ENCODE measurements at places on chromosomes 5 and 9.

DNA sequence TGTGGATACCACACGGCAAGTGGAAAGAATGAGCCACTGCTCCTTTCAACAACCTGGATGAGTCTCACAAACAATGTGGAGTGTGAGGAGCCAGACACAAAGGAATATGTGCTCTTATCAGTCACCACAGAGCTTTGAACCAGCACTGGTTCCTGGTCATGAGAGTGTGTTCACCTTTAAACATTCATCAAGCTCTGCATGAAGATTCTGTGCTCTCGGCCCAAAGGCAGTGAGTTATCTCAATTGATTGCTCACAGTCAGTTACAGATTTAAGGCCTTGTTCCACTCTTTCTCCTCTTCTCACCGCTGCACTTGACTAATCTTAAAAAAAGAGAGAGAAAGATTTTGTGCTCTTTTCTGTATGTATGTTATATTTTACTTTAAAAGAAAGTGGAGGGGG, 19.4 kb downstream of the LRSAM1 start:
- no peak for DNase-seq

DNA sequence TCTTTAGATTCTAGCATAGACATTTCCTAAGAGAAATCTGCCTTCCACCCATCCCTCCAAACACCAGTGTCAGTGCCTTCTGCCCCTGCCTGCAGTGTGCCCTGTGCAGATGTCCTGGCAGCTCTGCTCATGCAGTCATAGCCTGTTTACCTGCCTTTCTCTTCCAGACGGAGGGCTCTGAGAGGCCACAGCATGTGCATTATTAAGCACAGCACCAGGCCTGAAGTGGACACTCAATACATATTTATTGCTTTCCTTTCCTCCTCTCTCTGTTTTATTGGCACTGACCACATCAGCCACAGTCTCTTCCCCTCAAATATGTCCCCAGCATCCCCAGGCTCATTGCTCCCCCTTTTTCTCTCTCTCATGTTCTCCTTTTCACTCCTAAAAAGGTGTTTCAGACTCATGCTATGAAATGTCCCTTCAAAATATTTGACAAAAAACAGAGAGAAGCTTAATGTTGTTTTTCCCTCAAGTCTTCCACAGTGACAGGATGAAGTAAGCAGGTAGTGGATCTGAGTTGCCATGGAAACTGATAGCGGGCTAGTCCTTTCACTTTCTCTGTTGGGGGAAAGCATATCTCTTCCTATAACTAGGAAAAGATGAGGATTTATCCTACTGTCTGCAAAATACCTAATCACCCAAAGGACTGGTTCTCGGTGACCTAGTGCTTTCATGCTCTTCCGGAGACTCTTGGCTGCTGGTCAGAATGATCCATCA, 100.9 kb downstream of the ATP10B start:
- DNase-seq, result no peak

GRCh38 chr9:123564652-123565051, 208.7 kb downstream of the CRB2 start:
- DNase-seq, result no peak

DNA sequence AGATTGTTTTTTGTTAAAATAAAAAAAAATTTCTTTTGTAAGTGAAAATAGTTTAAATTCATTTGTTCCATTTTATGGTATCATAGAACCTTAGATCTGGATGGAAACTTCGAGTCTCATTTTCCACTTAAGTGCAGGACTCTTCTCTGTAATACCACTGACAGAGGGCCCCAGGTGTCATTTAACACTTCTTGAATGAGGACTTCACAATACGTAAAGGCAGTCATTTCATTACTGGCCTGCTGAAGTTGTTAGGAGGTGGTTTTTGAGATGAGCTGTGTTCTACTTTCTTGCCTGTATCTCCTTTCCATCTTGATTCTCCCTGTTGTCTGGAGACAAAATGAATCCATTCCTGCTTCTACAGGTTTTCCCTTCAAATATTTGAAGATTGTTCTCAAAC, 455.3 kb downstream of the DMRT2 start:
- no peak for DNase-seq

DNA sequence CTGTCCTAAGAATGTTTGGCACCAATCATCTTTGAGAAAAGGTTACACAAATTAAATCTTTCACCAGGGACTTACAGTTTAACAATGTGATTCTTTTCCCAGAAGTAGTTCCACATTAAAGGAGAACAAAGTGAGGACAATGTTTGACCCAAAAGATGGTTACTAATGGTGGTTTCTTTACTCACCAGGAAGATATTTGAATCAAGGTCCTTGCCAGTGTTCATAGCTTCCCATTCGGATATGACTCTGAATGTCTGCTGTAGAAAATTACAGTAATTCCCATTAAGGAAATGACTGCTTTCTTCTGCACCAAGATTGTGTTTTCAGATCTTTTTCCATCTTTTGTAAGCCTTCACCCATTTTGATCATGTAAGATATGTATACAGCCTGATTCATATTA, 114.6 kb upstream of the ADAMTSL1 start:
- DNase-seq, result no peak

DNA sequence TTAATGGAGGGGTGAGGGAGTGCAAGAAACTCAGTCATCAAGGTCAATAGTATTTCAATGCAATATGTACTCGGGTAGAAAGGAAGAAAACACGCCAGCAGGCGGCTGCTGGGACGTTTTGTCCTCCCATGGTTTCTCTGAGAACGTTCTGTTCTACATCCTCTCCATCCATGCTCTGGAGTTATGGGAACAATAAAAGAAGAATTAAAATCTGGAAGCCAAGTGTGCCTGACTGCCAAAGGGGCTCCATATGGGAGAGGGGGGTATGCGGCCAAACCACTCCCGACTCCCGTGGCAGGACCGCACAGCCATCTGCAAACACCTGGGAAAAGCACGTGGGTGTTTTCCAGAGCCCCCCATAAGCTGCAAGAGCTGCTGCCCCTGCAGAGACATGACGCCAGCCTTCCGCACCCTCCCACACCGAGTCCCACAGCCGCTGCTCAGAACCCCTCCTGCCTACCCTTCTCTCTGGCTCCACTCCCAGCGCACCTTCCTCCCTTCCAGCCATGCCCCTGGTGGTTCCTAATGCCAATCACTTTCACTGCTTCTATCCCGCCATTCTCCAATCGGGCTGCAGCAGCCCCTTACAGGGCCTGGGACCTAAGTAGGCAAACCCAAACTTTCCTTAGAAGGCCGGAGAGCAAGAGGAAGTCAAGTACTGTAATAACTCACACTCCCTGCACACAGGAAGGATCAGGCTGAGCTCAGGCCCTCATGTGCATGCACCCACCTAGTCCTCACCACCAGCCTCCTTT, 241.6 kb downstream of the SYK start:
- DNase-seq, result no peak

DNA sequence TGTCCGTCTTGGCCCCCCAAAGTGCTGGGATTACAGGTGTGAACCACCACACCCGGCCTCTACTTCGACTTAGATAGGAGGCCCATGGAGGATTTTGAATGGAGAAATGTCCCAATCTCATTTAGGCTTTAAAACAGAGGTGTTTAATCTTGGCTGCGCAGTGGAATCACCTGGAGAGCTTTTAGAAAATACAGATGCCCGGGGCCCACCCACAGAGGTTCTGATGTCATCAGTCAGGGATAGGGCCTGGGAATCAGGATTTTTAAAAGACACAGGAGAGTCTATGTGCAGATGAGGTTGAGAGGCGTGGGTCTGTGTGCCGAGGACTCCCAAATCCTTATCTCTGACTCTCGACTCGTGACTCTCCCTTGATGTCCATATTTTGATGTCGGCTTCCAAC, 124.0 kb upstream of the BOD1 start:
- no peak for DNase-seq

GRCh38 chr9:105339849-105340248, 95.4 kb downstream of the SLC44A1 start:
- DNase-seq, result no peak

DNA sequence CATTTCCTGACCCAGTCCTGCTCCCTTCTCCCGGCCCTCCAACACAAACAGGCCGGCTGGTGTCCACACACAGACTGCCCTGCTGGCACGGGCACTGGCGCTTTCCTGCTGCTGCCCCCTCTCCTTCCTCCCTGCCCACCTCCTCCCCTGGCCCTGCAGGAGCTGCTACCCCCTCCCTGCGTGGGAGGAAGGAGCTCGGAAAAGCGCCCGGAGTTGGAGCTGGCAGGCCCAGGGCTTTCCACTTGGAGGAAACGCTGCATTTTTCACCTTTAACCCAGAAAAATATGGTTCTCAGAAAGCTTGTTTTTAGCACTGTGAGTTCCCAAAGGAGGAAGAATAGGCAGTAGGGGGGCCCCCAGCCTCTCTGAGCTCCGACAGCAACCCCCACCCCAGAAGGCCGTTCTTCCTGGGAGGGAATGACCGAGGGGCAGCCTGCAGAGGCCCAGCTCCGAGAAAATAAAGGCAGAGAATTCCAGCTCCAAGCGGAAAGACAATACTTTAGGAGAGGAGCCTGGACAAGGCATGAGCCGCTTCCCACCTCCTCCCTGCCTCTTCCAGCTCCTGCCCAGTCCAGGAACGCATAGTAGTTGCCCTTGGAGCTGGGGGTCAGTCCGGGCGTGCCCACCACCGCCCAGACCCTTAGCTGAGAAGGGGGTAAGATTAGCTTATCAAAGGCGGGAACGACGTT, 88.9 kb downstream of the LIFR start:
- no peak for DNase-seq

GRCh38 chr5:124176692-124177091, 569.7 kb downstream of the ZNF608 start:
- no peak for DNase-seq

DNA sequence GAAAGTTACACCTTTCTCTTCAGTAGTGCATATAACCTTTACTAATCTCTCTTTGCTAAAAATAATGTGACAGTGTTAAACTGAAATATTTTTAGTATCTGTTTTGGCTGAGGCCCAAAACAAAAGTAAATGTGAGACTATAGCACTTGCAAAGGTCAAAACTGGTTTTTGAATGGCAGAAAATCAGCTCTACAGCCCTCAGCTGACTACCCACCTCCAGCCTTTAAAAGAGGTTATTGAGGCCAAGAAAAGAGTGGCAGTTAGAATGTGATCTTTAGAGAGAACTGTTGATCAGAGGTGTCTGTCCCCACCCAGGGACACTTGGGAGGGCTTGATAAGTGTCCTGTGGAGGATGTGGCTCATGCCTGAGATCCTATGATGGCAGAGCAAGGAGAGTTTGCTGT, 30.9 kb downstream of the PRKACG start:
- DNase-seq, result no peak

- DNase-seq, result no peak
Observed at GRCh38 chr5:136128481-136128880, 4.2 kb upstream of the SMAD5 start.

DNA sequence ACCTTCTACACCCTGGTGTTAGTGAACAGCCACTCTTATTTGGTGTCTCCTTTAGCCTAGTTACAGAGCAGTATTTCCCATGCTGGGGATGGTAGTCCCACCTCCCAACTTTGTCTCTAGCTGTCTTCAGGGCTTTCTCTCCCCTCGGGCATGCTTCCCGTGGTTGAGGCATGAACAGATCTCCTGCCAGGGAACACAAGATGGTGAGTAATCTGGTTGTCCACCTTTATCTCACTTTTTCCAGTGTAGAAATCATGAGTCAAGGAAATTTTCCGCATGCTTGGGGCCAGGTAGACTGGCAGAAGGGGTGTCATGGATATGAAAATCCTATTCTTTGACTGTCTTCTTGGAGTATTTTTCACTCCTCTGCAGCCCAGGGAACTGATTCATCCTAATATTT, 532.9 kb downstream of the ANXA1 start:
- DNase-seq, result no peak

GRCh38 chr9:87497604-87498045, at the start of gene DAPK1:
Gene DAPK1 (plus strand): TSS chr9:87497867. CDS start chr9:87499078, 1,211 bp downstream.
- no peak for DNase-seq

DNA sequence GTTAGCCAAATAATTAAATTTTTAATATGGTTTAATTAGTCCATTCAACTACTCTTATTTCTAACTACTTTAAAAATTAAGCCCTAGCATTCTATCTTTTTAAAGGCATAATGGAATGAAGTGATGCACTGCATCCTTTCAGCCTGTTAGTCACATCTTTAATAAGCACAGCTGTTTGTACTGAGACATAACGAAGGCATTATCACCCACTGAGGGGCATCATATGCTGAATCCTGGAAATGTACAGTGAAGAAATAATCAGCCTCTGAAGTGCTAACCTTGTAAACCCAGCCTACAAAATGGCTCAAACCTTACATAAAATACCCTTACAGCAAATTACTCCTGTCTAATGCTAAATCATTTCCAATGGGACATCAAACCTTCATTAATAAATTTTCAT, 33.1 kb downstream of the EPB41L4A start:
- DNase-seq, result no peak

GRCh38 chr5:95822542-95823181, at the start of gene GLRX:
Gene GLRX (minus strand): TSS chr5:95822726. CDS start chr5:95822662, 64 bp downstream.
- no peak for DNase-seq

DNA sequence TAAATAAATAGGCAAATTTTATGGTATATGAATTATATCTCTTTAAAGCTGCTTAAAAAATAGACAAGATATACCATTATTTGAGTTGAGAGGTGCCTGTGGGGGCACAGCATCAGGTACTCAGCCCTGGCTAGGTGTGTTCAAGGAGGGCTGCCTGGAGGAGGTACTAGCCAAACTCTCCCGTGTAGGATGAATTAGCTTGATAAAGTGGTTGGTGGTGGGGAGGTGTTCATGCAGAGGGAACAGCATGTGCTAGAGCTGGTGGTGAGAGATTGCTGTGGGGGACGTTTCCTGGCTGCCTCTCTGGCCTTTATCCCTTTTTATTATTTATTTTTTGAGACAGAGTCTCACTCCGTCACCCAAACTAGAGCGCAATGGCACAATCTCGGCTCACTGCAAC, 23.2 kb upstream of the NCS1 start:
- no peak for DNase-seq

GRCh38 chr5:118076490-118076889, 911.9 kb downstream of the DTWD2 start:
- no peak for DNase-seq

DNA sequence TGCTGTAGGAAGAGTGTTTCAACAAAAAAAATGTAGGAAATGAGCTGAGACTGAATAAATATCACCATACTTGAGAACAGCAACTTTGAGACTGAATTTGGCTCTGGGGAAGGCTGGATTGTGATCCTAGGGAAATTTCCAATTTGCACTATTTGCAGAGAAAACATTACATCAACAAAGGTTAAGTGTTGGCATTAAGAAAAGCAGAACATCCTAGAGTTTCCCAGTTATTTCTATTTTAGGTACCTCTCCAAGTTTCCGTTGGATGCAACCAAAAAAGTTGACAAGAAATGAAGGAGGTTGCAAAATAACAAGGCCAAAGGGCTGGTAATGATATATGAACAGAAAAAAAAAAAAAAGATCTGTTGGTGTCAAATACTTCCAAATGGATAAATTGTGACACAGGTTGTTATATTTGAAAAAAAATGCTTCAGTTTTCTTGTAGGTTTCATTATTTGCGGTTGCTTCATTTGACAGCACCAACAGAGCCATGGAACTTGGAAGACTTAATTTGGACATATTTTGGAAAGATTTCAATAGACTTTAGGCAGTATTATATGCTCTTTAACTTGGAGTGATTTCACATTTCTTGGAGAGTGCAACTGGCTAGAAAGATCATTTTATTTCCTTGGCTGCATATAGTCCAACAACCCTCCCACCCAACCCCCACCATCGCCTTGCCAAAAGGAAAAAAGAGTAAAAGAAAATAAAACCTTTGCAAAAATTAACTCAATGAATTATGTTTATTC, 230.8 kb downstream of the ZNF608 start:
- no peak for DNase-seq

GRCh38 chr9:69339620-69340019, 14.6 kb downstream of the ENTREP1 start:
- no peak for DNase-seq

Measured in stimulated activated CD8-positive, alpha-beta memory T cell treated with anti-CD3 and anti-CD28 coated beads, Interleukin-7, amount 100 ng/mL, for 24 hours (primary cell).